ENCODE measurements at places on chromosomes 13 and 19.

- DNase-seq = peak; percentile 98
Measured at GRCh38 chr19:1406774-1407527, 435 bp upstream of the DAZAP1 start.

- DNase-seq = no peak
Measured at GRCh38 chr19:576768-577438, 4.5 kb downstream of the BSG start.

- DNase-seq = peak; percentile 87
Measured at GRCh38 chr13:46387064-46387851, at the start of gene RUBCNL. Gene RUBCNL, minus strand, starts transcription at chr13:46387252. Its CDS starts 14,777 bp downstream, at chr13:46372475.

DNA sequence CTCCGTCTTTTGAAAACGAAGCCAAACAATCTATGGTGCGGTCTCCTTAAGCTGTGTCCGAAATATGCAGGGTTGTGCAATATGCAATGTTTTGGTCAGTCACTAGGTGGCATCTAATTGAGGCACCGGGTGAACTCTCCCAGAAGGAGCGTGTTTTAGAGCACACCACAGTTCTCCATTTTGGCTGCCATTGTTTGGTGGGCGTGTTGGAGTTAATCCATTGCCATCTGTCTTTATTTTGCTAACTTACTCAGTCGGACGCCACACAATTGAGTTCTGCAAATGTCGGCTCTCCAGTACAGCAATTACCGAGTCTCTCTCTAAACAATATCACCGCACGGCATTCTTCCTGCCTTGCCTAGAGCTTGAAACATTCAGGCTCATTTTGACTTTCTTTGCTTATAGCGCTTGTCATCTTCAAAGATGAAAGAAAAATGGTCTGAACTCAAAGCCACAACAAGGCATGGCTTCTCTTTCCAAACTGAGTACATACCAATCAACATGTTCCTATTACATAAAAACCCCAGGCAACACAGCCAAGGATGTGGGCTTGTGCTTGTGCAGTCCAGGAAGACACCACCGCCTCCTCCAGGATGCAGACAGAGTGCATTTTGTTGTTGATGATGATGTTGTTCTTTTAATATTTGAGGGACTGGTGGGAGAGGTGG is 182.0 kb upstream of the SERP2 start:
- DNase-seq = peak; percentile 69

DNA sequence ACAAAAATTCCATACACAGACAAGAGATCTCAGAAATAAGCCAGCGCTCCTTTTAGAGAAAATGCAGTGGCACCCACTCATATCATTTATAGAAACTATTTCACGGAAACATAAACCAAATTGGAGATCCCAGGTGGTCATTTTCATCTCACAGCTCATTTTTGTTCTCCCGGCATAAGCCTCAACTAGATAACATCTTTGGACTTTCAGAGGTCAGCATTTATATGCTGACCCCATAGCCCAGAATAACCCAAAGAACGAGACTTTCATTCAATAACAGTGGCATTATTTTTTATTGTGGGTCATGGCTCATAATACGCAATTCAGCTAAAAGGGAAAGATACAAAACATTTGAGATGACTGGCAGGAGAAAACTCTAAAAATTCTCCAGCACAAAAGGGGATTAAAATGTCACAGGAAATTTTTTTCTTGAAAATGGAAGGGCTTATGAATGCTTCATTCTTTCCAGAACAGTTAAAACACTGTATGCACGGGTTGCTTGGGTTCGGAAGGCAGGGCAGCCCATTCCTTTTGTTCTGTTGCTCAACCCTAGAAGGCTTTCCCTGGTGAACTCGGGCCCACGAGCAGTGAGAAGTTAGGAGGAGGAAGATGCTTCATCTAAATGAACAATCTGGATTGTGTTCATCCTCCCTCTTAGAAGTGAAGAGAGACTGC is 24.0 kb downstream of the STARD13 start:
- no peak for DNase-seq

- DNase-seq = no peak
Measured at GRCh38 chr13:104086210-104086609, 1020.0 kb upstream of the SLC10A2 start.

DNA sequence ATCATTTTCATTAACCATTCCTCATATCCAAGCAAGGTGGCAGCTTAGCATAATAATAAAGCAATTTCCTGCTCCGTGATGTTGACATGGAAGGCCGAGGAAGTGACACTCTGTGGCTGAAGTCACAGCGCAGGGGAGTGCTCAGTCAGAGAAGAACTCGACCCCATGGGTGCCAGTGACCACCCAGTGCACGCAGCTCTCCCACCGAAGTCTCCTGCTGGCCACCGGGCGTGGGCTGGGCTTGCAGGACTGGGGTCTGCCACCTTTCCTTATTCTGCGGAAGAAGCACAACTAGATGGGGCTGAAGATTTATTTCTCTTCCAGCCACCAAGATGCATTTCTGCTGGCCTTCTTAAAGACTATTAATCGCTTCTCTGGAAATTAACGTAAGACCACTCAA is 132.1 kb upstream of the SPACA7 start:
- DNase-seq = no peak

DNA sequence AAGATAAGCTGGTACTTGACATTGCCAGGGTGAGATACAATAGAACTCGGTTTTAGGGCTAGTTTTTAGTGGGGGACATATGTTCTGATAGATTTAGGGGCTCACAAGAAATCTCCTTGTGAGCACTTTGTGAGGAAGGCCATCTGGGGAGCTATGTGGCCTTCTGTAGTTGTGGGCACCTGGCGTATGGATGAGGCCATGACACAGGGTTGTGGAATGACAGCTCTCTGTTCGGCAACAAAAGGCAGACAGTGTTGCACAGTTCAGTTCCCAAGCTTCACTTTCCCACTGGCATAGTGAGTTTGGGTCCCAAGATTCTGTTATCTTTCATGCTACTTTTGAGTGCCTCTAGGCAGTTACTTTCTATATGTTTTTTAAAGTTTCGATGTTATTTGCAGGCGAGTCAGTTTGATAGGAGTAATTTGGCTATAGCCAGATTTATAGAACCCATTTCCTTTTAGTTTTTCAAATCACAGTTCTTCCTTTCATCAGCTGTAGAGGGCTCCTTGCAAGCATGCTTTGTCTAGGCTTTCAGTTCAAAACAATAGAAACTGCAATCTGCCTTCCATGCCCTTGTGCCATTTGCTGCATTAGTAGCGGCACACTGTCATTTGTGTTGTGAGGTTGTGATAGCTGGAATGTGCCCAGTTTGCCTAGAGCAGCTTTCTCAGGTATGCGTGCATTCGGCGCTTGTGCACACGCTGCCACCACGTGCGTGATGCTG is 70.6 kb upstream of the TEX29 start:
- DNase-seq = no peak

GRCh38 chr19:13693889-13694288 is 70.4 kb upstream of the MRI1 start:
- DNase-seq = no peak

- DNase-seq = no peak
Measured at GRCh38 chr19:45385392-45386221, 15.2 kb upstream of the ERCC2 start.

GRCh38 chr13:66887088-66887487 is 343.0 kb downstream of the PCDH9 start:
- no peak for DNase-seq

DNA sequence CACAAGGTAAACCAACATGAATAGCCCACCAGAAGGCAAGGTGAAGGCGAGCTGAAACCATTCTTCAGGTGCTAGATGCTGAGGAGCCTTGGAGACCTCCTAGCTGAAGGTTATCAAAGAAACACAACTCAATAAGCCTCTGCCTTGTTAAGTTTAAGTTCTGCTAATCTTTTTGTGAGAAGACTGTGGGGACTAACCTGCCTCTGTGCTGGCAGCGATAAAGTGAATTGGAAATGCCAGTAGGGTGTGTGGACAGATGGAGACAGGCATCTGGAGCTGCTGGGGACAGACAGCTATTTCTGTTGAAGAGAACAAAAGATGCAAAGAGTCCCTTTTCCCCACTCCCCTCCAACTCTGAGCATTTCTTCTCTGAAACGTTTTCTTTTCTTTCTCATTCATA is 33.5 kb upstream of the FLT1 start:
- DNase-seq = no peak

- no peak for DNase-seq
Measured at GRCh38 chr19:28633319-28634018, 579.5 kb downstream of the UQCRFS1 start.

GRCh38 chr13:74015137-74015536 is 119.1 kb downstream of the KLF12 start:
- no peak for DNase-seq

DNA sequence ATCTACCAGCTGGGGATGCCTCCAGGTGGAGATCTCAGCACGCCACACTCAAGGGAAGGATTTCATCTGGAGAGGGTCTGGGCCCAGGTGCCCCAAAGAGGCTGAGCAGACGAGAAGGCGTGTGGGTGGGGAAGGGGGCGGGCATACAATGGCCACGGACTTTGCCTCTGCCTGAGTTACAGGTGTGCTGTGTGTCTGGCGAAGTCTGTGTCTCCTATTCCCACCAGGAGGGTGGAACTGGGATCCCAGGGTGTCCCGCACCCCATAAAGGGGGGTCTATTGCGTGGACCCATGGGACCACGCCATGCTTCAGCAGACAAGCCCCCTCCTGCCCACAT is 3.6 kb downstream of the TLE2 start:
- no peak for DNase-seq

- no peak for DNase-seq
Measured at GRCh38 chr13:30121666-30122065, 185.7 kb downstream of the KATNAL1 start.

DNA sequence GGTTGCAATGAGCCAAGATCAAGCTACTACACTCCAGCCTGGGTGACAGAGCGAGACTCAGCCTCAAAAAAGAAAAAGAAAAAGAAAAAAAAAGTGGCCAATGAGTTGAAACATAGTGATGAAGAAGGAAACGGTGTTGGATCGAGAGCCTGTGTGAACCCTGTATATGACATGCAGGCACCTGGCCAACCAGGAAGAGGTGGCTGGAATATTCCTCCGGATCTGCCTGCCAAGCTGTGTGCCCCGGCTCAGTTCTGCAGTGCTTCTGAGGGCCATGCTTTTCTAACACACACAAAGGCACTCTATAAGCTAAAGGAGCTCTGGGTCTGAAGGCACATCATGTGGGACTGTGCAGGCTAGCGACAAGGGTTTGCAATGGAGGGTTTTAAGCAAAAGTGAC is 3.7 kb upstream of the ZNF444 start:
- DNase-seq = no peak

GRCh38 chr13:80336370-80336769 is 4.6 kb downstream of the SPRY2 start:
- no peak for DNase-seq

DNA sequence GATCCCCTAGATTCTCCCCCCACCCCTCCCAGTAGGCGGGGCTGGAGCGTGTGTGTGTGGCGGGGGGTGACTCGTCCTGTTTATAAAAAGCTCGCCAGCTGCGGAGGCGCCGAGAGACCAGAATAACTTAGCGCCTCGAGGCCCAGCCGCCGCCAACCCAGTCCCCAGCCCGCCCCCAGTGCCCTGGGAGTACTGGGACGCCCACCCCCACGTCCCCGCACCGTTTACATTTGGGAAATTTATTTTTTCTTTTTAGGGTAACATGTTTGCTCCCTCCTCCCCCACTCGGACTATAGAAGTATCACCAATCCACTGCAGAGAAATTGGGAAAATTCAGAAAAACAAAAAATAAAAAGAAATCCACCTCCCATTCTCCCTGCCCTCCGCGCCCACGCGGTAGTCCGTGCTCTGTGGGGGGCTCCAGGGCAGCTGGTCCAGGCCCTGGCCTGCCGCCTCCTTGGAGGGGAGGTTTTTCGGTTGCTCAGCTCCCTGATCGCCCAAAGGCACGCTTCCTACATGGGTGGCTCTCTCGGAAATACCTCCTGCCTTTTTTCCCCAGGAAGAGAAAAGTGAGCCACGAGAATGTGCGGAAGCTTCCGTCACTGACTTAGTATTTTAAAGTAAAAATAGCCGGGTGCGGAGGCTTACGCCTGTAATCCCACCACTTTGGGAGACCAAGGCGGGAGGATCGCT is 1.5 kb upstream of the RAB3A start:
- peak; percentile 97 for DNase-seq

- DNase-seq = no peak
Measured at GRCh38 chr13:21797736-21798135, 126.9 kb downstream of the FGF9 start.

GRCh38 chr19:7545904-7546303 is 10.4 kb downstream of the PNPLA6 start:
- no peak for DNase-seq

- no peak for DNase-seq
Measured at GRCh38 chr19:3370214-3370720, 3.9 kb downstream of the NFIC start.

DNA sequence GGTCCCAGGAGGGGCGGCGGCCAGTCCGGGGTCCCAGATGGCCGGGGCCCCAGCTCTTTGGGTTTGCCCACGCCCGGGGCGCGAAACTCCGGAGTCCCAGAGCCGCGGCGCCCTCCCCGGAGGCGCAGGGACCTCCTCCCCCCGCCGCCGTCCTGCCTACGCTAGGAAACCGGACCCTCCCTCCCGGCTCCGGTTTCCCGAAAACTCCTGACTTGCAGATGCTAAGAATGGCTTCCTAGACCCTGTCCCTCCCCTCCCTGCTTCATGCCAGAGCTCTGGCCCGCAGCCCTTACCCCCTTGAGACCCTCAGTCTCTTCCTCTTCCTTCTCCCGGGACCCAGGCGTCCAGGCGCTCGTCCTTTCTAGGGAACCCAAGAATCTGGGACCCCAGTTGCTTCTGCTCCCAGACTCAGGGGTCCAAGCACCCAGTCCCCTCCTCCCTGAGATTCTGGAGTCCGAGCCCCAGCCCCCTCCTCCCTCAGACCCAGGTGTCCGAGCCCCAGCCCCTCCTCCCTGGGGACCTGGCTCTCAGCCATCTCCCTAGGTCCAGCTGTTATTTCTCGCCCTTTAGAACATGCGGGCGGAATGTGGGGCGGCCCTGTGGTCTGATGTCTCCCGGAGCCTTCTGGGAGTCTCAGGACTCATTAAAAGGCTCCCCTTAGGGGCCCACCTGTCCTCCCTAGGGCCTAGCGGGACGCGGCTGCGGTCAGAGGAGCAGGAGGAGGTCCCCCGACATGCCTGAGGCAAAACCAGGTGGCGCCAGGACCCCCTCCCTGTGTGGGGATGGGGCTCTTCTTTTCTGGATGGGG is at the start of gene MYBPC2:
TSS of gene MYBPC2 (plus strand) at position 672 of the 808 bp plus-strand sequence. CDS start at position 734, 62 bp downstream.
- DNase-seq = no peak

DNA sequence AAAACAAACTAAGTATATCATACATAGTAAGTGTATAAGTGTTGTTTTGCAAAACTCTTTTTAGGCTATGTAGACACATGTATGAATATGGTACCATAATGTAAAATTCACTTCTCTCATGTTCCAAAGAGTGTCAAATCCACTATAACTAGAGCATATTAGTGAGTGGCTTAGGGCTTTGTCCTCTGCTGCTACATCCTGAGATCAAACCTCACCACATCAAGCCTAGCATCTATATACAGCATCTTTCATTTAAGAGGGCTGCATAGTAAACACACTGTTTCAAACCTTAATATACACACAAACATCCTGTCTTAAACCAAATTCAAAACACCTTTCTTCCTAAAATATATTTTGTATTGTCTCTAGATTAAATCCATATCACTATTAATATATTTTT is 38.7 kb downstream of the ELF1 start:
- DNase-seq = no peak

DNA sequence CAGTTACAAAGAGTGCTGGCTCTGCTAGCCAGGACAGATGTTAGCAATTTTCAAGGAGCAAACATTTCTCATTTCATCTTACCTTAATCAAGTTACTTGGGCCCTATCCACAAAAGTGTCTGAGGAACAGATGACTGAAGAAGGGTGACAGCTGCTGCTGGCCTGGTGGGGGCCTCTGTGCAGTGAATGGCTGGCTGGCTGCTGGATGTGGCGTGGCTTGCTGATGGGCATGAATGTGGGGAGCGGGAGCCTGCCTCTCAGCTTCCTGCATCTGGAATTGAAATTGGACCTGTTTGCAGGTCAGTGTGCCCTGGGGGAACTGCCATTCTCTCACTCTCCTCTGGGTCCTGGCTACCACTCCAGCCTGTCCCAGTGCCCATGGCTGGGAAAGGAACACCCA is 94.7 kb downstream of the RGCC start:
- DNase-seq = no peak

All from lower leg skin (tissue), 4 donors.